ENCODE measurements at places on chromosomes 1 and 21.

DNA sequence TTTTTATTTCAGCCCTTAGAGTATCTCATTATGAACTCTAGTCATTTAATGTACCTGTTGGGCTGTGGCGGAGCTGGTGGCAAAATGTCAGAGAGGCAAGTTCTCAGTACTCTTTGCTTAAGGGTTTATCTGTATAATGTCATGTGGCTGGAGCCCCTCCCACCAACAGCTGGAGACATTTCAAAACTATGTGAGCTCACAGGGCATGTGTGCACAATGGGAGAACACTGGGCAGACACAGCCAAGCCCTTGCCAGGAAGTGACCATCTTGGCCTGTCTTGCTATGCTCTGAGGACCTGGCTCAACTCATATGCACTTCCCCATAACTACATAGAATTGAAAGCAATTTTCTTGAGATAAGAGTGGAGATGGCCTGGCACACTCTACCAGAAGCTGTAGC is 296.4 kb downstream of the PTPRU start:
- no peak for DNase-seq

DNA sequence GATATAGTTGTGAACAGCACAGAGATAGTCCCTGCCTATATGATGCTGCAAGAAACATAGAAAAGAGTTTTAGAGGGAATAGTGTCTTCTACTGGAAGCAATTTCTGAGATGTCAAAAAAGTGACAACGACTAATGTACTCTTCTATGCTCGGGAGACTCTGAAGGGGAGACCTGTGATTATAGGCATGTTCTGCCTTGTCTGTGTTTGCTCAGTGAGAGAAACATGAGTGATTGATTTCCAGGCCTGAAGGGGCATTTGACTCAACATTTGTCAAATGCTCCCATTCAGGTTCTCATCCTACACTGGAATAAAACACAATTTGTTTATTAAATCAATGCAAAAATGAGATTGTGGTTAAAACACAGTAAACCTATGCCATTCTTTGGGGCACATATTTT is 131.8 kb downstream of the CTH start:
- no peak for DNase-seq

DNA sequence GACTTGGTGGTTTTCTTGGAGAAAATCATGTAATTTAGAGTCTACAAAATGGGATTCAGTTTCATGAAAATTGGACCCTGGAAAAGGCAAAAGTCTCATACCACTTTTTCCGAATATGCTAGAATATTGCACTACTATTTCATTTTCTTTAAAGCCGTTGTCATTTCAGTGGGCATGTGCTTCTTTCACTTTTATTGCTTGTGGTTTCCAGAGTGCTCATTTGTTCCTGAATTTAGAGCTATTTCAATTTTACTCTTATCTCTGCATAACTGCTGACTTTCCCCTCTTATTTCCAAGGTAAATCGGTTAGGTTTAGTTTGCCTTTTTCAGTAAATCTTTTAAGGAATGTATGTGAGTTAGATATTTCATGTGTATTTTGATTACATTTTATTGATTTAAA is 11.6 kb downstream of the HHAT start:
- no peak for DNase-seq

DNA sequence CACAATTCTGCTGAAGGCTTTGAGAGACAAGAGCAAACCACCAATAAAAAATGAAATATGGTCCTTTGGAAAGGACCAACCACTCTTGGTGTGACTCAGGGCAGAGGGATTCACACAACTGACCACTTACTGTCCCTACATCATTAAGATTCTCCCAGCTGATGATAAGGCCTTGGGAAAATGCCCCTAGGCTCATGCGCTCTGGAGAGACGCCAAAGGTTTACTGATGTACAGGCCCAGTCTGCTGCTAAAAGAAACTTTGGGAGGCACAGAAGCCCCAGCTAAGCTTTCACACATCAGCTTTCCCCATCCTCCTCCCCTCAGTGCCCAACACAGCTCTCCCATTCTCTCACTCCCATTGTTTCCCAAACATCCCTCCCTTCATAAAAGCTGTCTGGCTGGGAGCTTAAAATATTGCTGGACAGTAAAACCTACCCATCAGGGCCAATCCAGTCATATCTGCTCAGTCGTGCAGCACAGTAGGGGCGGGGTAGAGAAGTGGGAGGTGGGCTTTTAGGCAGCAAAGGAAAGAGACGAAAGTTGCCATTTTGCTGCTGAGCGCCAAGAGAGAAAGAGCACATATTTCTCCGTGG is at the start of gene GJA8:
GJA8 (plus strand) TSS at position 543 of the 593 bp plus-strand sequence. CDS start 5,161 bp downstream, outside the sequence.
- no peak for DNase-seq

- no peak for DNase-seq
These were observed 1255.6 kb downstream of the NCAM2 start for GRCh38 chr21:22253761-22254160.

GRCh38 chr1:160058087-160058486 is 11.9 kb downstream of the KCNJ10 start:
- DNase-seq, result no peak

DNA sequence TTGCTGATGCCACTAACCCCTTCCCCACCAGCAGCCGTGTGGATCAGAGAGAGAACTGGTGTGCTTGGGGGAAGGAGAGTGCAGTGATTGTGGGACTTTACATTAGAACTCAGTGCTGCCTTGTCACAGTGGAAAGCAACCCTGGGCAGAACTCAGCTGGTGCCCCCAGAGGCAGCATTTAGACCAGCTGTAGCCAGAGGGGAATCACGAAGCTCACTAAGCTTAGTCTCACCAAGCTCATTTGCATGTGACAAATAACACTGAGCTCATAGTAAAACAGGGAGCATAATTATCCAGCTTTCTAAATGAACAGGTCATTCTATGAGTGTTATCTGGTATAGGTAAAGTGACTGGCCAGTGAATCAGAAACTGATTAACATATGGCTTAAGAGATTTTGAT is 9.8 kb upstream of the SMAP2 start:
- DNase-seq, result no peak

GRCh38 chr1:183845681-183846080 is 40.8 kb downstream of the RGL1 start:
- no peak for DNase-seq

DNA sequence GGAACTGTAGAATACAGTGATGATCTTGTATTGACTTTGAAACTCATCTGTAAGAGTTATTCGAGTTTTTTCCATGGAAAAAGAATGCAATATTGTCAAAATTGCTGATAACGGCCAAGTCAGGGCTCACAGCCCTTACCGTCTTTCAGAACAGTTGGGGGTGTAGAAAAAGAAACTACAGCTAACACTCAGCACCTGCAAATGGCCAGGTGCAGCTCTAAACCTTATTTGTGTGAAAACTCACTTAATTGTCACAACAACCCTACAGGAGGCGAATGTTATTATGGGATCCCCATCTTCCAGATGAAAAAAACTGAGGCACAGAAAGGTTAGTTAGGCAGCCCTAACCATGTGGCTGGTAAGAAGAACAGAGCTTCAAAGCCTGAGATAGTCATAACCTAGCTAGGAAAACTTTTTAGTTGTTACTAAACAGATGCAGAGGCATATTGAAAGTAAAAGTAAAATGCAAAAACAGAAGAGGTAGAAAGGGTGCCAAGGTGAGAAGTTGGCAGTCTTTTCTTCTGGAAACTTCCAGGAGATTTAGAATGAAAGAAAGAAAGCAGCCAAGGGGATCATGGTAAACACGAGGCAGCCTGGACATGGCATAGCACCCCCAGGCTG is 76.4 kb downstream of the DSCAM start:
- DNase-seq, result no peak

DNA sequence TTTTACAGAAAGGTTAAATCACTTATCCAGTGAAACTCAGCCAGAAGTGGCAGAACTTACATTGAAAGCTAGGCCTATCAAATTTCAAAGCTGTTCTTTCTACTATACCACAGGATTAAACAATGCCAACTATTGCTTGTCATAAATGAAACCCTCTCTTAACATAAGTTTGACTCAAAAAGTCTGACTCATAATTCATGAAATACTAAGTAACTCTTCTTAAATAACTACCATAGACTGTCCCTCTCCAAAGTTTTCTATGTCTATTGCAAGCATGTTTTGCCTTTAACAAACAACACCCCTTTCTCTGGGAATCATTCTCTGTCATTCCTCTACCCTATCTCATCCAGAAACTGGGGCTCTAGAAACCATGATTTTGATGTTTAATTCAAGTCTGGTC is 109.5 kb upstream of the UBE2U start:
- DNase-seq, result no peak

DNA sequence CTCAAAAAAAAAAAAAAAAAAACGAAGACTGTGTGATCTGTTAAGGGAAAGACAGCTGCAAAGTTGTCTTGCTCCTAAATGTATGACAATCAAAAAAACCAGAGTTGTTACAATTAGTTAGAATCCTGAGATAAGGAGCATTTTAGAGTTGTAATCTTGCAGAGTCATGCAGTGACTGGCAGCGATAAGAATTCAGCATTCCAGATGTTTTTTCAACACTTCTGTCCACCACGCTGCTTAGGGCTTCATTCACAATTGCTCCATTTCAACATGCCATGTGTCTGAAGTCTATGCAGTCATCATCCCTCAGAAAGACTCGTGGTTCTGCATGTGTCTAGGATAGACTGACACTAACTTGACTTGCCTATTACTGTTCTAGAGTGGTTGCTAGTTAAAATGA is 102.4 kb upstream of the BACE2 start:
- DNase-seq, result no peak

- no peak for DNase-seq
These were observed 77.4 kb downstream of the S1PR1 start for GRCh38 chr1:101314244-101314643.

GRCh38 chr1:9542430-9542829 is 3.2 kb downstream of the SLC25A33 start:
- DNase-seq, result no peak

GRCh38 chr21:43194303-43195120 is 25.7 kb downstream of the CRYAA start:
- DNase-seq, result no peak

GRCh38 chr1:109661391-109661790 is 5.5 kb downstream of the GSTM4 start:
- no peak for DNase-seq

- DNase-seq, result no peak
These were observed 859.0 kb upstream of the B3GALT2 start for GRCh38 chr1:194045416-194045815.

- no peak for DNase-seq
These were observed 500.0 kb upstream of the RUNX1 start for GRCh38 chr21:35548904-35549615.

GRCh38 chr1:84840346-84840745 is 52.7 kb downstream of the LPAR3 start:
- no peak for DNase-seq

GRCh38 chr1:68051475-68051874 is 1.0 kb upstream of the DIRAS3 start:
- no peak for DNase-seq

- no peak for DNase-seq
These were observed 106.2 kb downstream of the CACHD1 start for GRCh38 chr1:64575881-64576676.

GRCh38 chr1:153430166-153430553 is 13.8 kb downstream of the S100A7A start:
- no peak for DNase-seq

- DNase-seq, result no peak
These were observed 19.7 kb upstream of the SMIM12 start for GRCh38 chr1:34879230-34879629.

- no peak for DNase-seq
These were observed 16.8 kb upstream of the PLEKHG5 start for GRCh38 chr1:6508154-6508815.

- DNase-seq, result no peak
These were observed 203.3 kb upstream of the IVNS1ABP start for GRCh38 chr1:185520188-185520920.

GRCh38 chr1:59057796-59058195 is 239.1 kb upstream of the FGGY start:
- DNase-seq, result no peak

- no peak for DNase-seq
These were observed 31.0 kb upstream of the NFIA start for GRCh38 chr1:61051443-61051718.

DNA sequence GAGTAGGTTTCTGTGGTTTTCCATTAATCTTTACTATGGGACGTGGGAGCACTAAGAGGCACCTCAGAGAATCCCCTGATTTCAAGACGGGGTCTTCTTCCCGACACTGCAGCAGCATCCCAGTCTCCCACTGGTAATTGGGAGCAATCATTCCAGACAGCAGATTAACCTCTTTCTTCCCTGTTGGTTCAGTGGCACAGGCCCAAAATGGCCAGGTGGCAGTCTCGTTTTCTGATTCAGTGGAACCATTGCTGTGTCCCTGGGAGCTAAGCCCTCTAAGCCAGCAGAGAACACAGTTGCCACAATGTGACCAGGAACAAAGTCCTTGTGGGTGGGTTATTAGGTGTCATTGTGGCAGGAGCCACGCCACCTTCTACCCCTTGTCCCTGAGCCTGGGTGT is 342.1 kb downstream of the MATN1 start:
- no peak for DNase-seq

- no peak for DNase-seq
These were observed 11.0 kb downstream of the CD2 start for GRCh38 chr1:116764906-116765862.

DNA sequence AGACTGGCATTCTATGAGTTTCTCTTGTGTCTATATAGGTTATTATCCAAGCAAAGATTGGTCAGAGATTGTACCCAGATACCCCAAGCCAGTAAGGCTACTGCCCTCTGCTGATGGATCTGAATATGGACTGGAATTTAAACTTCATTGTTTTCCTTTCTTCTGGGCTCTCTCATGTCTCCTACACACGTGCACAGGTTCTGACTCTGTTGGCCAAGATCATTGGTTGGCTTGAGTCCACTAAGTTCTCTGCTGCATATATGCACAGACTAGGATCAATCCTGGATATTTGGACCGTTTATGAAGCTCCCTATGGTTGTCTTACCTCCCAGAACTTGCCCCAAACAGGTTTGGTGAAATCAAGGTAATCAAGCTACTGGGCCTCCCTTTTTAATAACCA is 69.7 kb downstream of the CC2D1B start:
- no peak for DNase-seq

GRCh38 chr21:46624050-46624449 is 11.4 kb upstream of the PRMT2 start:
- no peak for DNase-seq

GRCh38 chr1:57122031-57122430 is 156.2 kb upstream of the C8B start:
- no peak for DNase-seq

DNA sequence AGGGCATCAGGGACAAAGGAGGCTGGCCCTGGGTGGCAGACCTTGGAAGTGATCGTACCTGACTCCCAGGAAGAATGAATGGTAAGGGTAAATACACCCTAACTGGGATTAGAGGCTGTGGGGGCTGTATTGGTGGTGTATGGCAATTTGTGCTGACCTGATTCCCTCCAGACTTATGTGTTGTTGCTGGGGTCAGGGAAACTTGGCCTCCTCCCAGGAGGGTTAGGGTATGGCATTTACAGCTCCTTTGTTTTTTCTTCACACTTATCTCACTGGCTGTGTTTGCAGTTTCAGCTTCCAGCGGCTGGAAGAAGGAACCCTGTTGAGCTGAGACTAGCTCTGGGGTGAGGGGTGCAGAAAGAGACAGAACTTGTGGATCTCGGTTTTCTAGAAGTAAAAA is 8.2 kb downstream of the VANGL1 start:
- no peak for DNase-seq
